Activated naive CD4-positive, alpha-beta T cell treated with anti-CD3 and anti-CD28 coated beads, Interleukin-2, amount 50 U/mL, for 72 hours (primary cell): ENCODE measurements at places on chromosomes 2 and 18. TPM values are rescaled to one million over a fixed set of nuclear protein-coding genes. Genes with fewer than 3 reads are reported as not detected.

- no peak for DNase-seq
Observed at GRCh38 chr2:71934320-71934593, 213.4 kb downstream of the CYP26B1 start.

DNA sequence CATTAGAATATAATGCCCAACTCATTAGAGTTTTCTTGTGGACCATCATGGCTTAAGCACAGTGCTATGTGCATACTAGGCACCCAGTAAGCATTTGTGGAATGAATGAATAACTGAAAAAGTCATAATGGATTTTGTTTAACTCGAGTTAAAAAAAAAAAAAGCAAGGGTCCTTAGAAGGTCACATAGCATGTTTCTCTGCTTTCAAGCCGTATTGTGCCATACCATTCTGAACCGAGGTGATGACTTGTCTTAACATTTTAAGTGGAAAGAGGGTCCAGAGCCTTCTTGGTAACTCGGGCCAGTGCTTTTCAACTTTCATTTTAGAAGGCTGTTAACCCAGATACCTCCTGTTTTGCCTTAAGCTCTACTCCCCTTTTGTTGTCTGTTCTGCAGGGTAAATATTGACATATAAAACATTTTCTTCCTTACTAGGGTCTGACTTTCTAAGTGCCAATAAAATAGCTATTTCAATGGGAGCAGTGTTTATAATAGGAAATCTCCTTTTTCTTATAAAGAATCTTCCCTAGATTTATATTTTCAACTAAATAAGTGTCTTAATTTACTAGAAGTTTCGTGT is 787 bp upstream of the ADGRF3 start:
- no peak for DNase-seq

GRCh38 chr18:6363216-6363615 is 51.5 kb downstream of the L3MBTL4 start:
- DNase-seq: no peak

DNA sequence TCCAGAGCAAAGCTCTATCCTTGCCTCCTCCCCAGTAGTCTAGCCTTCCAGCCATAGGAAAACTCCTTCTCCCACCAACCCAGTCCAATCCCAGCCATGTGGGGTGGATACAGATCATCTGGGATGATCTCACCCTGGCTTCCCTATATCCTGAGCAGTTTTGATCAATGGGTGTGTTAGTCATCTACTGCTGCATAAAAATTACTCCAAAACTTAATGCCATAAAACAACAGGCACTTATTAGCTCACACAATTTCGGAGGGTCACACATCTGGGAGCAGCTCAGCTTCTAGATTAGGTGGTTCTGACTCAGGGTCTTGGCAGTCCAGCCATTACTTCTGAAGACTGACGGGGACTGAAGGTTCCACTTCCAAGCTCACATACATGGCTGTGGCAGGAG is 190.4 kb downstream of the SPP2 start:
- no peak for DNase-seq

- no peak for DNase-seq
Observed at GRCh38 chr2:224691563-224691962, 24.6 kb downstream of the CCDC195 start.

- no peak for DNase-seq
Observed at GRCh38 chr2:6358985-6359384, 506.7 kb downstream of the CMPK2 start.

DNA sequence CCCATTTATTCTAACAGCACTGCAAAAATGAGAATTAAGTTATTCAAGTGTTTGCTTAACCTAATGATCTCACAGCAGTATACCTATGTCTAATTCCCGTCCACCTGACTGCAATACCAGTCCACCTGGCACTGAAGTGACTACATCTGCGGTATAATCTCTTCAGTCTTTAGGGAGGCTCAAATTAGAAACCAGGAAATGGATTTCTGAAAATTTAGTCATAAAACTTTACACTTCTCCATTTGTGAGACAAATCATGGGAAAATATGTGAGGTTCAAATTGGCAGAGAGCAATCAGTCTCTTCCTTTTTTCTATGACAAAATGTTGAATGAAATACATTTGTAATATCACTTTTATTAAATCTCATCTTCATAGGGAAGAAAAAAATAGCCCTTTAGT is 33.0 kb downstream of the FTCDNL1 start:
- no peak for DNase-seq

GRCh38 chr18:45221363-45221762 is 393.9 kb upstream of the SLC14A2 start:
- no peak for DNase-seq

- no peak for DNase-seq
Observed at GRCh38 chr2:175837046-175837445, 165.0 kb downstream of the LNPK start.

DNA sequence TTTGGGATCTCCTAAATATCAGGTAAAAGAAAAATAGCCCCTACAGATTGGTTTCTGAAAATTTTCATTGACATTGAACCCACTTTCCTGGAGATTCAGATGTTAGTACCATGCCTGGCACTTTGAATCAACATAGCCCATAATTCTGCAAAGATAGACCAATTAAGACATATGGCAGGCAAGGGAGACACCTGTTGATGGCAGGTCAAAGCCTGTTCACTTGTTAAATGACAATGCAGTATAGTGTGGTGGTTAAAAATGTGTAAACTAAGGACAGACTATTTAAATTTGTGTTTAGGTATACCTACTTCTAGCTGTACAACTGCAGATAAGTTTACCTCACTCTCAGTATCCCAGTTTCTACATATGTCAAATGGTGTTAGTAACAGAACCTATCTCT is 178.1 kb upstream of the MMADHC start:
- no peak for DNase-seq

DNA sequence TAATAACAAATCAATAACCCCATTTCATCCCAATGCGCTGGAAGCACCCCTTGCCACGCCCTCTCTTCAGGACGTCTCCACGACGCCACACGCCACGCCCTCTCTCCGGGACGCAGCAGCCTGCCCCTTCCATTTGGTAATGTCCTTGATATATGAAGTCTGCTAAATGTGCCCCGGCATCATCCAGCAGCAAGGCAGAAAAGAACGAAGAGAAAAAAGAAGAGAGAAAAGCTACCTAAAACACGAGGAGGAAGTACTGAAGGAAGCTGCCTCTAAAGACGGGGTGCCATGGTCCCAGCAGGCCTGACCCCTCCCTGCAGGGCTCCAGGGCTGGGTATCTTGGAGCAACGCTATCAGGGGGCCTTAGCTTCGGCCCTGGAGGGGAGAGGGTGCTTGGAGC is 41.8 kb downstream of the CNGA3 start:
- DNase-seq: no peak

DNA sequence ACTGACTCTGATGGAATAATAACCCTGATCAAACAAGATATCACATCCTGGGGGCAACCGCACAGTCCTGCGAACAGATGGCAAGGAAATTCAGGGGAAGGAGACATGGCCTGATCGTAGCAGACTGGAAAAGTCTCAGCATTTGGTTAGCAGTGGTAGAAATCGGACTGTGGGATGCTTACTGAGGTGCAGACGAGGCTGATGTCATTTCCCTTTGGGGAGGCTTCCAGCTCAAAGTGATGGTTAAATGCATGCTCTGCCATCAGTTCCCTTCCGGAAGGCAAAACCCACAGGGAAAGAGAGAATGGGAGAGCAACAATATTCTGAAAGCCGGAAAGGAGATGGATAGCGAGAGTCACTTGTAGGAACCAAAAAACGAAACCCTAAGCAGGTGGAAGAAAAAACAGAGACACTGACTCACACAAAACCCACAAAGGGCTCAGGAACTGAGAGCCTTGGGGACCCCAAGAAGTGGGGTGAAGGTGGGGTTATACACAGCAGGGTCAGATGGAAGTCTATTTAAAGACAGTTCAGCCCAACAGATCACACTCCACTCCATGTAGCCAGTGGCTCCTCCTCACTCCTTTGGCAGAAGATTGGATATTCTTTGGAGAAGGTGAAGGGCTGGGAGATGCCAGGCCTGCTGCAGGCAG is 93.1 kb downstream of the INPP5D start:
- DNase-seq: no peak

SFTPB gene
- total RNA-seq: not detected

CARF gene
- total RNA-seq: 8.5 TPM

AQP12B gene
- not detected for total RNA-seq

TMEM182 gene
- 5.8 TPM for total RNA-seq

CCDC141 gene
- 6.1 TPM for total RNA-seq
